Naive thymus-derived CD8-positive, alpha-beta T cell (primary cell): ENCODE measurements at places on chromosomes 5 and 9.

DNA sequence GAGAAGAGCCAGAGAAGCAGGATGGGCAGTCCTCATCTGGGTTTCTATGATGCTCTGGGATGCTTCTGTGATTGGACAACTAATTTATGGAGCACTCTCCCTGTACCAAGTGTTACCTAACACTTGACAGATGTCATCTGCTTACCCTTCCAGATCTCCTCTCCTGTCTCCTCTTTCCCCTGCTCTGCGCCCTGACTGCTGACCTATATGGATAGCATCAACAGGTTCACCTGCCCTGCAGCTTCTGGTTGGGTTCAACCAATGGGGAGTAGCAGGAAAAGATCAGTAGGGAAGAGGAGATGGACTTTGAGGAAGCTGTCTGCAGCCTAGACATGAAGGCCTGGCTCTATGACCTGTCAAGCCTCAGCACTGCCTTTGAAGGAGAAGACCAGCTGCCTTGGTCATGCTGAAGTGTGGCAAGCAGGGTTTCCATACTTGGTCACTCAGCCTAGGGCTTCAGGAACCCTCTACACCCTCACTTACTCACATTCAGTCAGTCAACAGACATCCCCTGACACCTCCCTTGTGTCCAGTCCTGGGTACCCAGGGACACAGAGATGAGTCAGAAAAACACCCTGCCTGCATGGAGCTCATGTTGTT, 11.3 kb upstream of the P4HA2 start:
- no peak for DNase-seq

- DNase-seq = no peak
Measured at GRCh38 chr5:5421149-5421960, 1.1 kb upstream of the ICE1 start.

DNA sequence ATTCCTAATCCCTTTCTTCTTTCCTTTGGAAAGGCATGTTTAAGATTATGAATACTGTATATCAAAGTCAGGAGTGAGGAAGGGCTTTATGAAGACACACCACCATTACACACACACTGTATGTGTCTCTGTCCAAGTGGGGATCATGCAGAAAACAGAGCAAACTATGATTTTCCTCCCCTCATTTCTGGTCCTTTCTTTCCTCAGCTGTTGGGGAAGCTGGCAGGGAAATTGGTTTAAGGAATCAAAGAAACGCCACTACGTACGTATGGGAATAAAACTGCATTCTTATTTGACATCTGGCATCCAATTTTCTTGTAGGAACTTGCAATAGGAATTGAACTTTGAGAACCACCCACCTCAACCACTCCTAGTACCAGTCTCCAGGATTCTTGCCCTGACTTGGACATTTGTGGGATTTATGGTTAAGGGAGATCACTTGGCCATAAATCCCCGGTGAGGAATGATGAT, 125.8 kb downstream of the PDE4D start:
- DNase-seq = no peak

DNA sequence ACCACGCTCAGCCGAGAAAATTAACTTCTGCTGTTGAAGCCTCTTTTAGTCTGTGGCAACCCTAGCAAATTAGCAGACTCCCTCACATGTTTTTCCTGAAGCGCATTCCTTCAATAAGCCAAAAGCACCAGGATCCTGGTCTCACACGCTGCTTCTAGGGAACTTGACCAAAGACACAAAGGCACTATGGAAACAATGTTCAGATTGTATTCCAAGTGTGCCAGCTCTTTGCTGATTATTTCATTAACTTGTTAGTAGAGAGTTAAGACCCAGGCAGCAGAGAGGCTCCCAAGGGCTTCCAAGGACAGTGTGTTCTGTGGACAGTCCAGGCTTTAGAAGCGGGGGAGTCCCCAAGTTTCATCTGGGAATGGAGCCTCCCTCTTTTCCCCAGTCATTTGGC, 94.4 kb upstream of the BASP1 start:
- no peak for DNase-seq

DNA sequence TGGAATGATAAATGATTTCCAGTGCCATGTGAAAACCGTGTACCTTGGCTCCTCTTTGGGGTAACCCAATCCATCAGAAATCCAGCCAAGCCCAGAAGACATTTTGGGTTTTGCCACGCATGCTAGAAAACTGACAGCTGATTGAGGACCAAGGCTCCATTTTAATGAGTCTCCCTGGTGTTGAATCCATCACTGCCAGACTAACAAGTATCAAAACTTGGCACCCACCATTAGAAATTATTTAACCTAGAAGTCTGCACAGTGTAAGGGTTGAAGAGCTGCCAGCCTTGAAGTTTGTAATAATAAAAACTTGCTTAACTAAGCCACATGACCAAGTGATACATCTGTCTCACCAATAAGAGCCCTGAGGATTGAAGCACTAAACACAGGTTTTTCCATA, 369.9 kb downstream of the DNAH5 start:
- no peak for DNase-seq

DNA sequence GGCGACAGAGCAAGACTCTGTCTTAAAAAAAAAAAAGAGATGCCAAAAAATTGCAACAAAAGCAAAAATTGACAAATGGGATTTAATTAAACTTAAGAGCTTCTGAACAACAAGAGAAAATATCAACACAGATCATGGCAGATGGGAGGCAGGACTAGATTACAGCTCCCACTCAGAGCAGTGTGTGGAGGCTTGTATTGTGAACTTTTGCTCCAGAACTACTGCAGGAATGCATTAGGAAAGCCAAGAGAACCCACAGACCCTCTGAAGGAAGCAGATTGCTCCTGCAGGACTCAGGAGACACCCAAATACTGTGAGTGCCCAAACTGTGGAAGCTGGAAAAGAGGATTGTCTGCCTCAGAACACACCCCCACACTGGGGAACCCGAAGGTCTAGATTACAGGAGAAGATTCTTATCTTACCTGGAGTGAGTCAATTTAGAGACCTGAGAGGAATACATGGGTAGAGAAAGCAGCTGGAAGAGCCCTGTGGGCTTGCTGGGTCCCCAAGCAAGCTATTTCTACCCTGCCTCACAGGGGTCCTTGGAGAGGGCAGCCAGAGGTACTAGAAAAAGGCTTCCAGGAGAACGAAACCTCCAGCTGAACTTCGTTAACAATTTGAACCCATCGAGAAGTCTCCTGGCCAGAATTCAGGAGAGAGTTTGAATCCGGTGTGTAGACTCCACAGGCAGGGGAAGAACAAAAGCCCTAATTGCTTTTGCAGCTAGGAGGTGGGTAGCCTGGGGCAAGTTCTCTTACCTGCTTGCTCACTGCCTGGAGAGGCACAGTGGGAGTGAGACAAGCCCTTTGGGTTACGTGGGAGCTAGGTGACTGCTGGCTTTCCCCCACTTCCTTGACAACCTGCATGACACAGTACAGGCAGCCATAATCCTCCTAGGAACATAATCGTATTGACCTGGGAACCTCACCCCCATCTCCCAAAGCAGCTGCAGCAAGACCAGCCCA, 593.4 kb upstream of the RGMB start:
- no peak for DNase-seq

DNA sequence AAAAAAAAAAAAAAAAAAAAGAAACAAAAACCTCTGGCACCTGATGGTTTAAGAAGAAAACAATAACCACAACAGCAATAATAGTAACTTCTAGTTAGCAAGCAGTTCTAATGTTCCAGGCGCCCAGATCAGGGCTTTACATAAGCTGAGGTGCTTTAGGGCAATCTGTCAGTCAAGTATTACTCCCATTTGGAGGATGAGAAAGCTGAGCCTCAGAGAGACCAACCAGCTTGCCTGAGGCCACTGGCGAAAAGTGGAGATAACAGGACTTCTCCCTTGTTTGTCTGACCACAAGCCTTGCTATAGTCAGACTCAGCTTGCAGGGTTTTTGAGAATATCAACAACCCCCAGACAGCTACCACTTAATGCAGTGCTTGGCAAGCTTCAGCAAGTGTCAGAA, 83.5 kb upstream of the BOD1 start:
- DNase-seq = no peak

DNA sequence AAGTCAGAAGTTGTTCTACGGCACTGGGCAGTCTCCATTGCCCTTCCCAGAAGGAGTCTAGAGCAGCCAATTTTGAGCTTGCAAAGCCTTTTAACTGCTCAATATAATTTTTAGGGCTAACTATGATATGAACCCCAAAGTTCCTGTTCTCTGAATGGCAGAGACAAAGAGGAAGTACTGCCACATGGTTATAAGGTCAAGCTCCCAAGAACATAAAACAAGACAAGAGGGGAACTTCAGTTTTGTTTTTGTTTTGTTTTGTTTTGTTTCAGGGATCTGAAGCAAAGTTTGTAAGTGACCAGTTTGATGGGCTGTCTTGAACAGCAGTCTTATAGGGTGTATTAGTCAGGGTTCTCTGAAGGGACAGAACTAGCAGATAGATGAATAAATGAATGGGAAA, 11.9 kb upstream of the SMC2 start:
- DNase-seq = no peak

DNA sequence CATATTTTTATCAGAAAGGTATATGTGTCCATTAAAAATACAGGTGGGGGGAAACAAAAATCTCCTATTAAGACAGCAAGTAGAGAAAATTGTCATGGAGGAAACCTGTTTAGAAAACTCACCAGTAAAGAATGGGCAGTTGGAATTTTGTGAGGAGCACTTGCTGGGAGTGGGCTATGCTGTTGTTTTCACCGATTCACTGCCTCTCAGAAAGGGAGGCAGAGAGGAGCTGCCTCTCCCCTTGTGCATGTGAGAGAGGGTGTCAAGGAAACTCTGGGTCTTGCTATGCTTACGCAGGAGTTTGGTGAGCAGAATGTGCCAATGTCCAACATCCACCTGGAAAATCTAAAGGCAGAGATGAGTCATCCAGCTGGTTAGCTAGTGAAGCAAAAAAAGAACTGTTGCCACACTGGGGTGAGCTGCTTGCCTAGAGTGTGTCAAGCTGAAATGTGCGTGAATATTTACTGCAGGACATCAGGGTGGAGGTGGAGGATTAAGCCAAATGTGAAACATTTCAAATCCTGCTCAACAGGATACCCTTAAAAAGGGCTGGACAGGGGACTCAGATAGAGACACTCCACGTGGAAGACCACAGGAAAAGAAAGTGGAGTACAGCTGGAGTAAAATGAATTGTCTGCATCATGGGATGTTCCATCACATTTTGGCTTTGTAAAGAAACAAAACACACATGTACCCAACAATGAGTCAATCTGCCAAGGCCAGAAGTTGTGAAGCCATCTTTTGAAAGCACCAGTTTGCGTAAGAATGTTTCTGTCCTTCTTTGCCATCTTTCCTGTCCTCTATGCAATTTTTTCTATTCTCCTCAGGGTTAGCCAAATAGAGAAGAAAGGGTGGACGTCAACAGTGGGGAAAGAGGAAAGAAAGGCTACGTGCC, 449.7 kb upstream of the MPDZ start:
- DNase-seq = no peak

DNA sequence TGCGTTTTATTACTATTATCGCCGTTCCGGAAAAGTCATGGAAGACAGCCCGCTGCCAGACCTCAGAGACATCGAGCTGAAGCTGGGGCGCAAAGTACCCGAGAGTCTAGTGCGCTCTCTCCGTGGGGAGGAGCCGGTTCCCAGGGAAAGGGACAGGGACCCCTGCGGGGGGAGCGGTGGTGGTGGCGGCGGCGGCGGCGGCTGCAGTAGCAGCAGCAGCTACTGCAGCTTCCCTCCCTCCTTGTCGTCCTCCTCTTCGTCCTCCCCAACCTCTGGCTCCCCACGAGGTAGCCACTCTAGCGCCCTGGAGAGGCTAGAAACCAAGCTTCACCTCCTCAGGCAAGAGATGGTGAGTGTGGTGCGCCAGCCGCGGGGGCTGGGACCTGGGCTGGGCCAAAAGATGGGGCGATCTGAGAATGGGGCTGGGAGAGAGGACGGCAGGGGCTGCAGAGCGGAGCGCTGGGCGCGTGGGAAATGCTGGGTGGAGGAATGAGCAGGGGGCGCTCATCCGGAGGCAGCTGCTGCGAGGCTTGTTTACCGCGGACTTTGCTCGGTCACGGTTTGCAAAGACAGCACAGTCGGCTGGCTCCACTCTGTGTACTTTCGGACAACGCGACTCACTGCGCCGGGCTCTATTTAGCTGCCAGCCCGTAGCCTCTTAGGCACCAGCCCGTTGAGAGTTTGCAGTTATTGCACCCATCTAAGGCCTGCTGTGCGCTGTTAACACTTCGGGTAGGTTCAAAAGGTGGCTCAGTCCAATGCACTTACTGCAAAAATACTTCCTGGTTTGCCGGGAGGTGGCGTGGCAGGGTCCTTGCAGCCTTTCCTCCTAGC, 1.1 kb downstream of the LURAP1L start:
- no peak for DNase-seq

- DNase-seq = no peak
Measured at GRCh38 chr5:3114467-3114866, 363.0 kb upstream of the IRX2 start.

GRCh38 chr5:81747030-81747429, 3.9 kb downstream of the SSBP2 start:
- no peak for DNase-seq

DNA sequence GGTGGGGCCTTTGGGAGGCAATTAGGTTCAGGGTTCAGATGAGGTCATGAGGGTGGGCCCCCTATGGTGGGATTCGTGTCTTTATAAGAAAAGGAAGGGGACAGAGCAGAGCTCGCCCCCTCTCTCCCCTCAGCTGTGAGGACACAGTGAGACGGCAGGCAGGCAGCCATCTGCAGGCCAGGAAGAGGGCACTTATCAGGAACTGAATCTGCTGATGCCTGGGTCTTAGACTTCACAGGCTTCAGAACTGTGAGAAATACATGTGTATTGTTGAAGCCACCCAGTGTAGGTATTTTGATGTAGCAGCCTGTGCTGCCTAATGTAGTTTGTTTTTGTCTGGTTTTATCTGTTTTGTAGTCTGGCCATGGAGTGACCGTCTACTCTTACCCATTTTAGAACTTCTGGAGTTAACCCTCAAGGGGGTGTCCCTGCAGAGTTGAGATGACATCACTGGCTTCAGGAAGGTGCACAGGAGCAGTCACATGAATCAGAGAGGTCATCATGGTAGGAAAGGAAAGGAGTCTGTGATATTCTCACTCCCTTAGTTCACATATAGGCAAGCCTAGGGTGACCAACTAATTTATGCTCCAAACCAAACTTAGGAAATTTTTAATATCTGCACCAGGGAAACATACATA, 71.0 kb downstream of the LRRC70 start:
- no peak for DNase-seq

- DNase-seq = no peak
Measured at GRCh38 chr9:100063185-100063584, 35.6 kb downstream of the ERP44 start.
